ENCODE measurements at places on chromosomes 13 and 19. TPM values are rescaled to one million over a fixed set of nuclear protein-coding genes. Genes with fewer than 3 reads are reported as not detected.

DNA sequence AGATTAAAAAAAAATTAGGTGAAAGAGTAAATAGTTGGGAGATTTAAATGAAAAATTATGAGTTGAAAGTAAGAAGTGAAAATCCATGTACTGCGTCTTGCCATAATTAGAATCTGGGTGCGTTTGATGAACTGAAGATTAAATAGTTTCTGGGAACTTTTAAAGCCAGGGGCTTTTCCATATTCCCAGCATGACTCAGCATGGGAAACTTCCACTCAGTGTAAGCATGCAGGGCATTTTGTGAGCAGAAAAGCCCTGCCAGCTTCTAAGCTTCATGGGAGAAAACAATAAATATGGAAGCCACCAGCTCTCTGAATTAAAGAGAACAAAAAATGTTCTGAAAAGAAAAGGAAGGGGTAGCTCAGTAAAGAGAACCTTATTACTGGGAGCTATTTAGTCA is 62.0 kb upstream of the EDNRB start:
- peak; percentile 14 for DNase-seq

- no peak for DNase-seq
Observed at GRCh38 chr13:40578055-40578454, 88.4 kb downstream of the FOXO1 start.

DNA sequence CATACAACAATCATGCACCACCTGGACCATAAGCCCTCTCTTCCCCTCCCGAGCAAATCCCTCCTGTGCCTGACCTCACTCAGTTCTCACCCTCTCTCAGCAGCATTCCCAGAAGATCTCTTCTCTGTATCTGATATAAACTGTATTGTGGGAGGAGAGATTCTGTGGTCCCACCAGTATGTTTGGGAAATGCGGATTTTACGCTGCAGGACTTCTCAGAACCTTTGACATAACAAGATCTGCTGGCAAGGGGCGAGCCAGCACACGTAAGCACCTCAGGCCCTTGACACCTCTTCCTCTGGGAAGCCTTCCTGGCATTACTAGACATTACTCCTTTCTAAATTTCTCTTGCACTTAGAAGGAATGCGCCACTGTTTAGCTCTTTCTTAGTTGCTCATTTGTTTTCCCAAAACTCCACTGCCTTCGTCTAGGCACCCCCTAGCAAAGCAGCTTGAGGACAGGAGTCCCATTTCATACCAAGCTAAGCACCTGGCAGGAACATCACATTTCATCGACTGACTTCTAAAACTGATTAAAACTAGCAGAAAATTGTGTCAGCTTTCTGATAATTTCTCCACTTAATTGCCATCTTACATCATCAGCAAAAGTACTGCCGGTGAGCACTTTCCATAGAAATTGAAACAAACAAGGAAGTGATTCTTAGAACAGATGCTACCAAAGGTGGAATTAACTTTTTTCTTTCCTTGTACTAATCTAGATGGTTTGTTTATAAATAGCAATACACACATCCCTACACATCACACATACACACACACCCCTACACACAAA is 63.2 kb downstream of the CCDC70 start:
- DNase-seq, result no peak

GRCh38 chr19:4061683-4062418 is 4.8 kb downstream of the ZBTB7A start:
- DNase-seq, result no peak

Gene CABP5
- total RNA-seq, result not detected

GRCh38 chr19:55087542-55087901 is 11.9 kb downstream of the EPS8L1 start:
- DNase-seq, result no peak

GRCh38 chr19:15864824-15865223 is 33.0 kb downstream of the CYP4F2 start:
- DNase-seq, result no peak

DNA sequence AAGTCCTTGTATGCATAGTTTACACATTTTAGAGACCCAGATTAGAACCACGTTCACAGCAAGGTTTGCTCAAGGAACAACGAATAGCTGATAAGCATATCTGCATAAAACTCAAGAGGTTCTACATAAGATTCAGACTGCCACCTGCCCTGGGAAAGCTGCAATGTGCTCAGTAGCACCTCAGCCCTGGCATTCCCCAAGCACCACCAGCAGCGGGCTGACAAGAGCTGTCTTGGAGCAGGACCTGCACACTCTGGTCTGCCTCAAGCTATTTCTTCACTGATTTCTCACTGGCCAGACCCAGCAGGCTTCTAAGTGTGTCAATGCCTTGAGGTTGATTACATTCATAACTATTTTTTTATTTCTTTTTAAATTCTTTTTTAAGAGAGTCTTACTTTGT is 65.8 kb upstream of the UQCRFS1 start:
- DNase-seq, result no peak

Gene EFNA2
- 3.1 TPM for total RNA-seq

Gene ZNF470
- 2.9 TPM for total RNA-seq

Gene SERP2
- total RNA-seq, result 5.1 TPM

- no peak for DNase-seq
Observed at GRCh38 chr19:5738423-5738822, 18.0 kb downstream of the CATSPERD start.

Gene VMAC
- 5.5 TPM for total RNA-seq

DNA sequence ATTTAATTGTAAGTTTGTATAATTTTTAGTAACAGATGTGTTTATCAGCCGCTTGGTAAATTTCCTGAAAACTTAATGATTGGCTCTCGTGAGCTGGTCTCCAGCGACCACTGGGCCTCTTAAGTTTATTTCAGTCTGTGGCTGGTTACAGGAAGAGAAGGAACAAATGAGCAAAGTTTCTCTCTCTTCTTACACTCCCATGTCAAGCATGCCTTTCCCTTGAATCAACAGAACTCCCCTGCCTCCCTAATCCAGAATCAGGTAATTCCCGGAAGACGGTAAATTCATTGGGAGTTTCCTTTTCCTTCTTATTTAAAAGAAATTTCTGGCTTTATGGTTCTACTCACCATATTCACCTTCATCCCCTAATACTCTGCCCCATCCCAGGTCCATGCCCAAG is 52.5 kb upstream of the POMP start:
- DNase-seq, result no peak
